Endodermal cell (in vitro differentiated cells): ENCODE measurements at places on chromosomes 5 and 9.
A peak's percentile ranks its signal among the peaks of the same experiment; 100 is the strongest.

DNA sequence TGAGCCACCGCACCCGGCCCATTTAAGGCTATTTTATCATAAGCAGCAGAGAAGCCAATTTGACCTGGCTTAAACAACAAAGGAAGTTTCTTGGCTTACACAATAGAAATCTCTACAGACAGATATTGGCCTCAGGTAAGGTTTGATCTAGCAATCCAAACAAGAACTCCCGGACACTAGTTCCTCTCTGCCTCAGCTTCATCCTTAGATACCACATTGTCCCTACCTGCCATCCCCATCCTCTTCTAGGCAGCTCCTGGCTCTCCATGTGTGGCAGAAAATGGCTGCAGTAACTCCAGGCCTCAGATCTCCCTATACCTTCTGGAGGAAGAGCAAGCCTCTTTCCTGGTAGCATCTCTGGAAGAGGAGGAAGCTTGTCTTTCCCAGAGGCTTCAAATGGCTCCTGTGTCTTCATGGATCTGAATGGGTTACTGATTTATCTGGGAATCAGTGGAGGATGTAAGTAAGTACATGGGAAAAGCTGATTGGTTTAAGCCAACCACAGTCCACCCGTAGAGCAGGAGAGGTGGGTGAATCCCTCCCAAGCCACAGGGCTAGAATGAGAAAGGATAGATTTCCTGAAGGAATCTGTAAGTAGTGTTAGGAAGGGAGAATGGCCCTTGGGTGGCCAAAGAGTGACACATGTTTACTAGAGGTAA lies 26.7 kb upstream of the AOPEP start:
- peak; percentile 3 for DNase-seq

DNA sequence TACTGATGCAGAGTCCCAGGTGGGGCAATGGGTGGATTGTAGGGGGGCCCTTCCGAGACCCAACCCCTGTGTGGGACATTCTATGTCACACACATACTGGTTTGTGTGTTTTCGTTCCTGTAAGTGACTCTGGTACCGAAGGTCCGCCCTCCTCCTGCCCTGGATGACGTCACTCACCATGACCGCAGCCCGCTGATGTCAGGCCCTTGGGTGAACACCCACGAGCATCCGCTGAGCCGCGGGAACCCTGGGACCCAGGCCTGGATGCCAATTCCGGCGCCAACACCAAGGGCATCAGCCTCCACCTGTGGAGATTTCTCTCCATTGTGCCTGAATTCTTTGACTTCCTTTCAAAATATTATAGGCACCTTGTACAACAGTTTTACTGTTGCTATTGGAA lies 184.3 kb downstream of the MTRR start:
- no peak for DNase-seq

DNA sequence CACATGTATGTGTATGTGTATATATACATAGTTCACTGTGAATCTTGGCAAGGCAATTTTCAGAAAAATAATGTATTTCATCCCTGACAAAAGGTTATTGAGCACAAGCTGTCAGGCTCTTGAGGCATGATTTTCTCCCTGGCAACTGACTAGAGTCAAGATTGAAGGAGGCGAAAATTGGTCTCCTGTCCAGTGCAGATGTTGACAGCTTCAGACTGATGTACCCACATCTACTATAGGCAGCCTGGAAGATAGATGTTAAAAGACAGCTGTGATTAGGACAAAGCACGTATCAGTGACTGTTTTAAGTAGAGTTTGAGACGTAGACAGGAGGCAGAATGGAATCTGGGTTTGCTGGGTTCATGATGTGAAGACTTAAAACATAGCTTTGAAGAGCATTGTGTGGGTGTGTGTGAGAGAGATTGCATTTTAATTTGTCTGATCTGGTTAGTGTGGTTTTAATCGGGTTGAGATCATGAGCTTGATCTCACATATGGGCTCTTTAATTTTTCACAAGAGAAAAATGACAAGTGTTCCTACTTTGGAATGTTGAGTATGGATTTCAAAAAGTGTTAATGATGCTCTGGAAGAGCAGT lies 39.1 kb downstream of the CTNNA1 start:
- no peak for DNase-seq

DNA sequence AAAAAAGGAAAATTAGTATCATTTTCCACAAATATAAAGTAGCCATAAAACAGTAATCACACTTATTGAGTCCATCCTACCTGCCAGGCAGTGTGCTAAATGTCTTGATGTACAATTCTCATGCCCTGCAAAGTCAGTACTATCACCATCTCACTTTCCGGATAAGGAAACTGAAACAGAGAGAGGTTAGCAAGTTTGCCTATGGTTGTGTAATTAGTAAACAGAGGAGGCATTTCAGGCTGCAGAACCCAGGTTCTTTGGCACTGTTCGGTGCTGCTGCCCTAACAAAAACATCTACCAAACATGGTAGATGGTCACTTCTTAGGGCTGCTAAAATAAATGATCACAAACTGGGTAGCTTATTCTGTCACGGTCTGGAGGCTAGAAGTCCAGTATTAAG lies 22.6 kb downstream of the PLAC8L1 start:
- DNase-seq: peak; percentile 3

DNA sequence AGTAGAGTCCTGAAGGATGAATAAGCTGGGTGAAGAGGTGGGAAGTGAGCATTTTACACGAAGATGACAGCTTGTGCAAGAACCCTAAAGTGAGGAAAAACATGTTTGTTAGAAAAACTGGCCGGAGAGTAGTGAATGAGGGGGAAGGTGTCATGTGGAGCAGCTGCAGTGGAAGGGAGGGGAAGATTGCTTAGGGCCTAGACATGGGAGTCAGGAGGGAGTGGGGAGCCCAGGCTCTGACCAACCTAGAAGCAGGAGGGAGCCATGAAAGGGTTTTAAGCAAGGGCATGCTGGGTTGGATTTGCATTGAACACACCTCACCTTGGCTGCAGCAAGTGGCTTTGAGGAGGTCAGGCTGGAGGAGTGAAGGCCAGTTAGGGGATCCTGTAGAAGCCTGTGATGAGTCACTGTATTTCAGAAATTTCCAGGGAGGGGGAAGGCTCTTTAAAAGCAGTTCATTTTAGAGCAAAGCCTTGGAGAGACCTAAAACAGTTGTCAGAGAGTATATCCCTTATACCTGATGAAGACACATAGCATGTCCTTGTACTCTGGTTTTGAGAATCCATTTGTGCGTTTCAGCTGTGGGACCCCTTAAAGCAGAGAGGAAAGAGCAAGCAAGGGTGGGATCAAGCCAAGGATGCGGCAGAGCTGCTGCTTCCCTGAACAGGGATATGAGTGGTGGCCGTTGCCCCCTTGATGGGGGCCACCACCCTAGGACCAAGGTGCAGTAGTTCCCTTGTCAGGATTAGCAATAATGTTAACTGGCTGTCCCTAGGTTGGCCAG lies 45.4 kb downstream of the ANGPTL2 start:
- peak; percentile 62 for DNase-seq

- no peak for DNase-seq
These were observed 35.8 kb downstream of the PPIC start for GRCh38 chr5:123000731-123001130.

DNA sequence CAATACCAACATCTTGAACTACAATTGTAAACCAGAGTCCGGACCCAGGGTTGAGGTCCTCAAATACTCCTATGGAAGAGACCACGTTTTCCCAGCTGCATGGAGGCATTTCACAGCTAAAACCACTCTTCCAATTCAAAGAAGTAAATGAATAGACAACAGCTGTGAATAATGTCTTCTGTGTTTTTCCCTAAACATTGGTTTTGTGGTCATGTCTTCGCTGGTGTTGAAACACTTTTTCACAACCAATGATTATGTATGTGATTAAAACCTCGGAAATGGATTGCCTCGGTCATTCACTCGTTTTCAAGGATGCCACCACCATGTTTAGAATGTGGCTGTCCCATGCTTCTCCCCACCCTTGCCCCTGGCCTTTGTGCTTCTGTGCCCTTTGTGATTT lies 9.4 kb upstream of the TENT4A start:
- no peak for DNase-seq

DNA sequence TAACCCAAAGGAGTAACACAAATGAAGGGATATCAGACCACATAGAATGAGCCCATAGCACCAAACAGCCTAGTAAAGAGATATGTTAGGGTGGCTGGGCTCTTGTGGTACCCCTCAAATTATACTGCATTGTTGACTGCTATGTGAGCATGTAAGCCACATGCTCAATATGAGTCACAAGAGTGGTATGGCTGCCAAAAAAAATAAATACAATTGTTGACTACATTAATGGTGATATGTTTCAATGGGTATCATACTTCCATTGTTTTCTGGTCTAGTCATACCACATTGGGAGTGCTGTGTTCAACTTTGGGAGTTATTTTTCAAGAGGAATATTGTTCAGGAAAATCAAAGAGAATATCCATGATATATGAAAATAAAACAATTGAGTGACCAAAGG lies 162.4 kb upstream of the PIK3R1 start:
- DNase-seq: no peak

GRCh38 chr9:73683862-73684591 lies 532.4 kb downstream of the ANXA1 start:
- DNase-seq: no peak

- DNase-seq: no peak
These were observed 8.5 kb downstream of the POLR3G start for GRCh38 chr5:90483206-90483605.

DNA sequence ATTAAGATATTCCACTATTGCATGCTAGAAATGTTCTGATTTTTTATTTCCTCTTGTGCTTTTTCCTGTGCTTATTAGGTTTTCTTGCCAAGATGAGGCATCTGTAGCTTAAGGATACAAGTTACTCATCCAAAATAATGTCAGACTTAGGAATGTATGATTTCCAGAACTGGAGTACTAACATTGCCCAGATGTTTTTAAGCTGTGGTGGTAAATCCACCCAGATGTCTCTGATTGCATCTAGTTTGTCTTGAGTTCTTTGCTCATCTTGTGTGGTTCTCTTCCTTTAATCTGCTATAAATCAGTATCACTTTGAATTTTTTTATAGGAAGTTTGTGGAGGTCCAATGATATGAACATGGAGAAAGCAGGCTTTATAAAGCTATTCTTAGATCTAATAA lies 337.5 kb upstream of the ZNF608 start:
- no peak for DNase-seq

- DNase-seq: no peak
These were observed 48.3 kb upstream of the HRH2 start for GRCh38 chr5:175609526-175609925.

DNA sequence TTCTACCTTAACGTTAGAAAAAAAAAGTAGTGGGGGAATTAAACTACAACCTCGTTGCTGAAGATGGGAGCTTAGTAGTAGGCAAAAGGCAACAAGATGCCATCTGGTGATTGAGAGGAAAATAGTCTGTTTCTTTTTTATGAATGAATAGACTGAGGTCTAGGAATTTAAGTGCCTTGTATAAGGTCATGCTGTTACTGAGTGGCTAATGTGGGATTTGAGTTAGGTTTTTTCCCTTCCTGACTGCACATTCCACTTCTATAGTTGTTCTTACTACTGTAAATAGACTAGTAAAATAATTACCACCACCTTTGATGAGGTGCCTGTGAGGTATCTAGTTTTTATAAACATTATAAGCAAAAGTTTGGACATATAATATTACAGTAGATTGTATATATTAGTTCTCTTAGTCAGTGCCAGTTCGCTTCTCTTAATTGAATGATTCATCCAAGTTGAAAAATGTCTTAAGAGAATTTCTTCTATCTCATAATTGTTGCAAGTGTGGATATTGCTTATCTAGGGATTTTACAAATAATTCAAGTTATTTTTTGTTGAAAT lies 19.1 kb downstream of the FSD1L start:
- no peak for DNase-seq

DNA sequence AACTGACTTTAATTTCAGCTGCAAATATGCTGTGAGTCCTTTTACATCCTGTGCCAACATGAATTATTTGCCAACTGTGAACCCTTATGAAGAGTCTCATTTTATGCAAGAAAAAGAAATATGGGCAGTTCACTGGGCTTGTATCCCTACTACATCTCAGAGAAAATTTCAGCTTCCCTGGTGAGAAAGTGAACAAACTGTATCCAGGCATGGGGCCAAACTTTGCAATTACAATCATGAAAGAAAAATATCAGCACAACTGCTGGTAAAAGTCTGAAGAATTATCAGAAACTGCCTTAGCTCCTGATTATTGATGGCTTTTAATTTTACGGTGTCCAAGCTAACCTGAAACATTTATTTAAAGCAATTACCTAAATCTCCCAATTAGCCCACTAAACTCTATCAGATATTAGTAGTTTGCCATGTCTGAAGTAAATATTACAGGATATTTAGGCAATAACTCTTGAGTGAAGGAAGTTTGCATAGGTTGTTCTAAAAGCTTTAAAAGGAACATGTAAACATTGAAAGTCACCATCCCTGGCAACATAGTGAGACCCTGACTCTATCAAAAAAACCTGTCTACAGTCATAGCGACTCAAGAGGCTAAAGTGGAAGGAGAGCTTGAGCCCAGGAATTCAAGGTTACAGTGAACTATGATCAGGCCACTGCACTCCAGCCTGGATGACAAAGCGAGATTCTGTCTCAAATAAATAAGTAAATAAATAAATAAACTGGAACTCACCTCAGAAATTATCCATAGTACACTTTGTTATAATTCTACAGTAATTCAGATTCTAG lies 83.9 kb upstream of the HCN1 start:
- DNase-seq: no peak

DNA sequence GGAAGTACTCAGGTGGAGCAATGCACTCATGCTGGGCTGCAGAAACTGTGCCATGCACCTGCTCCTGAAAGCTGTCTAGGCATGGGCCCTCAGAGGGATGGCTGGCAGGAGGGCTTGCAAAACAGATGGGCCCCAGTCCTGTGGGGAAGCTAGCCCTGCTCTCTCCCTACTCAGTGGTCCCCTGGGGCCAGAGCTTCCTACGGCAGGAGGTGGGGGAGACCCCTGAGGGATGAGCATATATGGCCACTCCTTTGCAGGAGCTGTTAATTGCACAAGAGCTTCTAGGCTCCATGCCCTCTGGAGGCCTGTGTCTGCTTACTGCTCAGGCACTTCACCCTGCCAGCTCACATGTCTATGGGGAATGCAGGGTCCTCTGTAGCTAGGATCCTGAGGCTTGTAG lies 545.3 kb upstream of the PTPRD start:
- no peak for DNase-seq

GRCh38 chr9:108053555-108054061 lies 564.0 kb upstream of the KLF4 start:
- no peak for DNase-seq

GRCh38 chr9:5825223-5825622 lies 7.7 kb downstream of the ERMP1 start:
- no peak for DNase-seq

DNA sequence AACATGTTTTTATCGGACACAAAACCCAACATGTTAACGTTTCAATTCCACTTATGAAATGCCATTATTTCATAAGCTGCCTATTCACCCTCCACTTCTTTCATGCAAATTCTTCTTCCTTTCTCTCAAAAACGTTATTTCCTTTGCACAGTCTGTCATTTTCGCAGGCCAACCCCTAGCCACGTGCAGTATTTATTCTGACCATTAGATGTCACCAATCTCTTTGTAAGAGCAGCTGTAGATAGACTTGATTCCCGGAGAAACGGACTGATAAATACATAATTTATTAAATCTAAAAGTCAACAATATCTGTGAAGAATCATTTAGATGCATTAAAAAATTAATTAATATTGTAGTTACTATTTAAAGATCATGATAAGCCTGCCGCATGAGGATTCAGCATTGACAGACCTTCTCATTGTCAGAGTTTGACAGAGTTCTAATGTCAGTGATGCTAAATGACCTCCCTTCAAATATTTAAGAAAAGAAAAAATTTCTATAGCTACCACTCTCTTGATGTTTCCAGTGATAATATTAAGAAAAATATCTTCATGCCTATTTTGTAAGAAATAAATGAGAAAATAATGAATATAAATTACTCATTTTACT lies 933.6 kb downstream of the CDH12 start:
- DNase-seq: peak; percentile 64

- no peak for DNase-seq
These were observed 50.4 kb downstream of the MAST4 start for GRCh38 chr5:66646570-66646969.
